ENCODE measurements at places on chromosomes 1 and 21.

- DNase-seq = peak; percentile 40
These were observed 38.0 kb upstream of the ATP1A1 start for GRCh38 chr1:116334868-116335635.

DNA sequence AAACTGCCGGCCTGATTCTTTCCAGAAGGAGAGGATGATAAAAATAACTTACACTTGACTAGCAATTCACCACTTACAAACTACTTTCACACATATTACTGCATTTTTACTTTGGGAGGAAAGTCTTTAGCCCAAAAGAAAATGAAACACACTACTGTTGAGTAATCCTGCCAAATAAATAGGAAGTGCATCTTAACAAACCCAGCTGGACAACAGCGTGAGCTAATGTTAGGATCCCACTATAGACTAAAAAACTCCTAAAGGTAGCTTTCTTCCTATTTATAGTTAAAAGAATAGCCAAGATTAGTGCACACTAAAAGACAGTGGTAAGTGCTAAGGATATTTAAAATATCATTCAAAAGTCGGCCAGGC is 83.8 kb downstream of the HSF2BP start:
- DNase-seq = no peak

- no peak for DNase-seq
These were observed 58.2 kb upstream of the SLC25A33 start for GRCh38 chr1:9481048-9481447.

- peak; percentile 77 for DNase-seq
These were observed 106.7 kb downstream of the HIVEP3 start for GRCh38 chr1:41812051-41812450.

GRCh38 chr21:26070121-26070520 is 100.4 kb downstream of the APP start:
- no peak for DNase-seq

GRCh38 chr1:180796897-180797640 is 115.6 kb upstream of the KIAA1614 start:
- DNase-seq = no peak

DNA sequence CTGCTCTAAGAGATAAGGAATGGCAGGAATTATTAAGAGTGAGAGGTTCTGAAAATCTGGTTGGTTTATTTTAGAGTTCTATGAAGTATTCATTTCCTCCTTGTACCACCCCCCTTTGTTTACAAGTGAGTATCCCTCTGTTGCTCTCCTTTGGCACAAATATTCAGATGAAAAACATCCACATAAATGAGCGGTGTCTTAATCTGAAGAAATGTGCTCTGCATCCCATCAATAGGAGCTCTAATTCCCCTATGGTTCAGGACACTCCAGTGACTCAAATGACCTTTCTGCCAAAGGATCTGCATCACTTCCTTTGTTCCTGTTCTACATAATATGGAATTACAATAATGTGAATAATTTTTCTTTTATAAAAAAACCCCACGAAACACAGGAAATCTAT is 16.6 kb downstream of the DDAH1 start:
- peak; percentile 62 for DNase-seq

- DNase-seq = no peak
These were observed 147.6 kb downstream of the PBX1 start for GRCh38 chr1:164706606-164706987.

DNA sequence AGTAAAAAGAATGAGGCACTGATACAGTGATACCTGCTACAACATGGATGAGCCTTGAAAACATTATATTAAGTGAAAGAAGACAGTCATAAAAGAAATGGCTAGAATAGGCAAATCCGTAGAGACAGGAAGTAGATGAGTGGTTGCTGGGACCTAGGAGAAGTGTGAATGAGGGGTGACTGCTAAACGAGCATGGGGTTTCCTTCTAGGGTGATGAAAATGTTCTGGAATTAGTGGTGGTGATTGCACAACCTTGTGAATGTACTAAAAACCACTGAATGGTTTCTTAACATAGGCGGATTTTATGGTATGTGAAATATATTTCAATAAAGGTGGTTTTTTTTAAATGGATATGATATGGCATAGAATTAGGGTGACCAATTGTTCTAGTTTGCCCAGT is 12.6 kb upstream of the SERINC2 start:
- peak; percentile 81 for DNase-seq

- DNase-seq = peak; percentile 90
These were observed 63.2 kb downstream of the PLEKHA6 start for GRCh38 chr1:204296431-204296988.

All from iris pigment epithelial cell (primary cell).